Activated CD8-positive, alpha-beta memory T cell treated with anti-CD3 and anti-CD28 coated beads, Interleukin-2, amount 50 U/mL, for 4 hours (primary cell): ENCODE measurements at places on chromosomes 2 and 18.

- peak; percentile 18 for DNase-seq
Observed at GRCh38 chr18:36828157-36828629, 609 bp downstream of the TPGS2 start.

DNA sequence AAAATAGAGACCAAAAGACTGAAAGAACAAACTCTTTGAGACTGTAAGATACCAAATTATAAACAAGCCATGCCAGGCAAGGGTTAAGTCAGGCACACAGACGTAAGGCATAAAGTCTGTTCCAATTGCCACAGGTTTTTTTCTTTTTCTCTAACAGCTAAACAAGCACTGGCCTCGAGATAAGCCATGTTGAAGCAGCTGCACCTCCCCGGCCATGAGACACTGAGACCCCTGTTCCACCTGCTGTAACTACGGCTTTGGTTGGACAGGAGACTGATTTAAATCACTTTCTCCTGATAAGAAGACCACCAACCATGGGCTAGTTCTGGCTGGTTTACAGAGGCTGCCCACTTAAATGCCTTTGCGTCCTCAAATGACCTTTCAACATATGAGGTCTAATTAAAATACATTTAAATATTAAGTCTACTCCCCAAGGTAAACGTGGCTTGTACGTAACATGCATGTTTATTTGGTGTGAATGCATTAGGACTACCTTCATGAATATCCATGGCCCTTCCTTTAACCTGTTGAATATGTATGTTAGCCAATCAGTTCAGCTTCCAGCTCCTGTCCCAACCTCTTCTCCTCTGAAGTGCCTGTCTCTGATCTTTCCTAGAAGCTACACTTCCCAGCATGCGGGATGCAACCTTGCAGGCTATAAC, 117.2 kb downstream of the CMPK2 start:
- no peak for DNase-seq

GRCh38 chr2:85753525-85754312, at the start of gene ATOH8:
Gene ATOH8 (plus strand): TSS chr2:85753991. CDS start chr2:85754190, 199 bp downstream.
- DNase-seq: peak; percentile 28

- no peak for DNase-seq
Observed at GRCh38 chr18:33578518-33579348, 714 bp downstream of the ASXL3 start.

GRCh38 chr2:133602538-133602937, 34.3 kb upstream of the NCKAP5 start:
- DNase-seq: no peak

DNA sequence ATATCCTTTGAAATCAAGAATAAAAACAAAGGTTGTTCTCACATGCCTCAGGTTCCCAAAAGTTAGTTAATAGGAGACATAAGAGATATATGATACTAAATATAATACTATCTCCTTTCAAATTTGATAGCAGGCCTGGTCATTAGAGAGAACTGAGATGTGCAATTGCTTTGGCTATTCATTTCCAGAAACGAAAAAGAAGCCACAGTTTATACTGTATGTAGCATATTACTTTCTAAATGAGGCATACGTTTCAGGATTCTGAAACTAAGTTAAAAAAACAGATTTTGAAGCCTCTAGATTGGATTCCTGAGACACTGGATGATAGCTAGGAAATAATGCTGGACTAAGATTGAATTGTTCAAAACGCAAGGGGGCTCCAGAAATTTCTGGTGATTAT, 7.1 kb downstream of the PPP1R1C start:
- no peak for DNase-seq

DNA sequence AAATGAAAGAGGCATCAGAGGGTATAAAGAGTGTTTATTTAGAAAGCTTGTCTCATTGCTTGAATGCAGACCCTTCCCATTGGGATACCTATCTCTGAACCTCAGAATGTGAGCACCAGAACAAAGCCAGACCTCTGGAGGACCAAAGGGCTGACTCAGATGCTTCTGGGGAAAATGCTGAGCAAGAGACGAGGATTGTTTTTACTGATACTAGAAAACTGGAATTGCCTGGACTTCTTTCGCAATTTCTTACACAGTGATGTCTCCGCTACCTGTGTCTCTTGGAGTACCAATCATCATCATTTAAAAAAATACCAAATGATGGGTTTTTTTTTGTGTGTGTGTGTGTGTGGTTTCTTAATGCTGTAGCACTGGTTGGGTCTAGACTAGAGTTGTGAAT, 55.6 kb upstream of the CCDC85A start:
- DNase-seq: no peak

DNA sequence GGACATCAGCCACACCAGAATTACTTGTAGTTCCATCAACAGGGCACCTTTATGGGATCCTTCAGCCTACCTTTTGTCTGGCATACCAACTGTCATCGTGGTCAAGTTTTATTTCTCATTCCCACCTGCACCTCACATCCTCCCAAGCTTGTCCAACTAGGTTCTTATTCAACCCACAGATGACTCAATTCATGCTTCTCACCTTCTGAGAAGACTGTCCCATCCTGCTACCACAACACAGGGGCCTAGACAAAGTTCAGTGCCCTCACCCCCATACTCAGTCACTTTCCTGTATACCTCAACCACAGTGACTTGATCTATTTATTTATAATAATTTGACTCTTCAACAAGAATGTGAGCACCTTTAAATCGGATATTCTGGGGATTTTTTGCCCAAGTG, 114.4 kb upstream of the ACVR1C start:
- DNase-seq: no peak

GRCh38 chr18:13810950-13811485, 12.9 kb upstream of the MC5R start:
- no peak for DNase-seq

GRCh38 chr2:232116852-232117251, 155.3 kb downstream of the DIS3L2 start:
- no peak for DNase-seq

GRCh38 chr2:33457556-33458247, 18.7 kb upstream of the RASGRP3 start:
- no peak for DNase-seq

DNA sequence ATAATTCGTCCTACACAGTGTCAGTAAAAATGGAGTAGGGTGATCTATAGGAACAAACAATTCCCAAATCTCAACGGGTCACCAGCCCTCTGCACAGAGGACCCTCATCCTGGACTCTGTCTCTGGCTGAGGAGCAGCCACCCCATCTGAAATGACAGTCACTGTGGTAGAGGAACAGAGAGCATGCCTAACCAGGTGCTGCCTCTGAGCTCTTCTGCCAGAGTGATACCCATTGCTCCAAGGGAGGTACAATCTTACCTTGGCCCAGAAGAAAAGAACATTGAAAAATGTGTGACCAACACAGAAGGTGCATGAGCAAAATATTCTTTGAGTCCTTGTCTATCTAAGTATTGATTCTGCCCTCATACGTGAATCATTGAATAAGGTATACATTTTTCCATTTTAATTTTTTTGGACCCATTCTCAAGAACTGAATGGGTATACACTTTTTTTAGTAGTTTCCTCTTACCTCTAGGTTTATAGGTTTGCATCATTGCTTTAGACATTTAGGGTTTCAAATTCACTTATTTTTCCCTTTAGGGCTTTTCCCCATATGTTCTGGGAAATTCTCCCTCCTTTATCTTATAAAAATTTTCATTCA, 8.7 kb downstream of the SP140 start:
- no peak for DNase-seq

DNA sequence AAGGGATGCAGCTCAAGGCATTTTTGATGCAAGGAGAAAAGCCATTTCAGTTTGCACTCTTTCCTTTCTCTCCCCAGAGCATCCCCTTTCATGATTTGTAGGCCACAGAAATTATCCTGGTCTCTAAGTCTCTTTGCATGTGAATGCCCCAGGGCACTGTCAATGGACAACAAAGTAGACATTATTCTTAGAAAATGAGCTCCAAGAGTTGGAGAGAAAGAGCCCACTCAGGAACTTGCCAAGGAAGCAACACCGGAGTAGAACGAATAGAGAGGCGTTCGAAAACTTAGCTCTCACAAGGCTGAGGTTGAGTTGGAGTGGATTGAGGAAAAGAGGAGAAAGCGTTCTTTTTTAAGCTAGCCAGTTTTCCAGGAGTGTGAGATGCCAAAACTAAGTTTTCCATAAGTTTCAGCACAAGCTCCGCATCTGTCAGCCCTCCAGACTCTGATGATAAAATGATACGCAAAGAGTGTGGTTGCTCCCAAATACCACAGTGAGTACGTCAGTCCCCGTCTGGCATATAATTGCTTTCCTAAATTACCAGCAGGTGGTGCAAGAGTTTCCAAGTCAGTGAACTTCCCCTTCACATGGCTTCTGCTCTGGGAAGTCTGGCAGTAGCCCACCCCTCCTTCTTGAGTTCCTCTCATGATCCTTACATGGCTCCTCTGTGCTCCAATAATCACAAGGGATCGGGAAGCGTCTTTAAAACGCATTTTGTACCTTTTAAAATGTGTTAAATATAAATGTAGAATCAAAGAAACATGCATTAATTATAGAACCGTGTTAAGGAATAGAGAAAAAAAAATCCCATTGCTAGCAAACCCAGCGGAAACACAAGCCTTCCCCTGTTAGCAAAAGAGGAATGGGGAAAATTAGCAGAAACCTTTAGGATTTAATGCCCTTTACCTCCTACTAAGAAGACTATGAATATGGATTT, 1060.6 kb upstream of the FANCL start:
- peak; percentile 13 for DNase-seq

GRCh38 chr2:72803626-72804320, 22.1 kb downstream of the EXOC6B start:
- DNase-seq: no peak

DNA sequence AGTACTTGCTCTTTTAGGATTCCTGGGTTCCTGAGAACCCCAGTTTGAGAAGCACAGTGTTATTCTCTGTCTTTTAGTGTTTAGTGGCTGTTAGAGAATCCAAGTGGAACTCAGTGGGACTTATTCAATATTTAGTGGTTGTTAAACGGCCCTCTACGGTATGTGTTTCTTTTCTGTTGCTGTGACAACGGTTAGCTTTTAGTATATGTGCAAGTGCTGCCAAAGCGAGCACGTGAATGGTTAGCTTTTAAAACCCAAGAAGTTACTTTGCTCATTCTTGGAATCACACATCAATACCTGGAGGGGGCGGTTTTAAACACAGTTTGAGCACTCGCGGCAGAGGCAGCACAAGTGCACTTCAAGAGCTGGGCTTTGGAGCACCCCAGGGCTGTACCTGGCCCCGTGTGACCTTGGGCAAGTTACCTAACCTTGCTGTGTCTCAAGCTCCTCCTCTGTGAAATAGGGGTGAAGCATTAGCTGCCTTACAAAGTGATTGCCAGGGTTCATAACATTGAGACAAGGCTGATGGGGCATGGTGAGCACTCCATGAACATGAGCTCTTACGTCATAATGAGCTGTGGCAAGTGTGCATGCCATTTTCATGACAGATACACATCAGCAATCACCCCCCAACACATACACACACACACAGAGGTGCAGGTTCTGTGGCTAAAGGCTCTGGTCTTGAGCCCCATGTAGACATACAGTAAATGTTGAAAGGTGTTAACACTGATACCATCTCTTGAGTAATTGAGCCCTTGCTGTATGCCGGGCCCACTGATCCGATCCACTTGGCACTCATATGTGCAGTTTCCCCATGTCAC, 234.1 kb downstream of the ALPK2 start:
- no peak for DNase-seq

- DNase-seq: no peak
Observed at GRCh38 chr2:68789603-68790002, 55.0 kb downstream of the ARHGAP25 start.

DNA sequence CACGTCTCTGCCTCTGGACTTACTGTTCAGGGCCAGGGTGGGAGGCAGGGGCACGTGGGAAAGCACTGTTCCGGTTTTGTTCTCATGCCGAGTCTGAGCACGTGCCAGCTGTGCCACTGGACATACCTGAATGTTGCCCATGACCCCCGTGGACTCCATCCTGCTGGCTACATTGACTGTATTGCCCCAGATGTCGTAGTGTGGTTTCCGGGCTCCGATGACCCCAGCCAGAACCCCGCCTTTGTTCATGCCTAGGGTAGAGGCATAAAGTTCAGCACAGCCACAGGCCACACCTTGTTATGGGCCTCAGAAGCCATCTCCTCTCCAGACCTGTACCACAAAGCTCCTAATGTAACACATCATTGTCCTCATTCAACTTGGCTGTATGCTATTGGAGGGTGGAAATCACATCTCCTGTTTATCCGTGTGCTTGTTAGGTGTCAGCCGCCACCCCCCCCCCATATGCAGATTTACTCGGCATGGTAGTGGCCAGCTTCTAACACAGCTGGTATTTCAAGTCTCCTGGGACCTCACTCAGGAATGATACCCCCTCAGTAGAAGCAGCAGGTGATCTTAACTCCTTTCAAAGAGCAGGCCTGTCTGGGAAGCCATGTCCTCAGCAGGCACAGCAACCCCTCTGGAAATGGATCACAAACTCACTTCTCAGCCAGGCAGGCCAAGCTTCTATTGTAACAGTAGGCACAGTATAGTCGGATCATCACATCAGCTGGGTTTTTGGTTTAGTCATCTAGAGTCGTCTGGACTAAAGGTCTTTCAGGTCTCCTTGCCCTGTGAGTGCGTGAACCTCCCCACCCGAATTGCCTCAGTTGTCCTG, 27.6 kb downstream of the CENPO start:
- DNase-seq: no peak

GRCh38 chr2:178320011-178320585, 125.8 kb downstream of the OSBPL6 start:
- DNase-seq: no peak

GRCh38 chr2:75513616-75514170, 47.0 kb downstream of the EVA1A start:
- no peak for DNase-seq

- DNase-seq: no peak
Observed at GRCh38 chr2:25805987-25806386, 72.3 kb downstream of the ASXL2 start.

DNA sequence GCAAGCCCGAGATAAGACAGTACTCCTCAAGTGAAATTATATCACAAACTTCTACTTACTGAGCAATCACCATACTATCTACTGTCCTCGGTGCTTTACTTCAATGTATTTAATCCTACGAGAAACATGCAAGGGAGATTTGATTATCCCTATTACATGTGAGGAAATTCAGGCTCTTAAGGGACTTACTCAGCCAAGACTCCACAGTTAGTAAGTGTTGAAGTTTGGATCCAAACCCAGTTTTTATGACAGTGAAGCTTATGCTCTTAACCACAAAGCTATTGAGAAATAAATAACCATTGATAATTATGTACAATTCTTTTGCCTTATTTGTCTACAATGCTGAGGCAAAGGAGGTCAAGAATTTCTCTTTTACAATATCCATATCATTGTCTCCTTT, 672.9 kb upstream of the ACVR2A start:
- no peak for DNase-seq

- DNase-seq: no peak
Observed at GRCh38 chr2:69567157-69567908, 76.2 kb downstream of the AAK1 start.

DNA sequence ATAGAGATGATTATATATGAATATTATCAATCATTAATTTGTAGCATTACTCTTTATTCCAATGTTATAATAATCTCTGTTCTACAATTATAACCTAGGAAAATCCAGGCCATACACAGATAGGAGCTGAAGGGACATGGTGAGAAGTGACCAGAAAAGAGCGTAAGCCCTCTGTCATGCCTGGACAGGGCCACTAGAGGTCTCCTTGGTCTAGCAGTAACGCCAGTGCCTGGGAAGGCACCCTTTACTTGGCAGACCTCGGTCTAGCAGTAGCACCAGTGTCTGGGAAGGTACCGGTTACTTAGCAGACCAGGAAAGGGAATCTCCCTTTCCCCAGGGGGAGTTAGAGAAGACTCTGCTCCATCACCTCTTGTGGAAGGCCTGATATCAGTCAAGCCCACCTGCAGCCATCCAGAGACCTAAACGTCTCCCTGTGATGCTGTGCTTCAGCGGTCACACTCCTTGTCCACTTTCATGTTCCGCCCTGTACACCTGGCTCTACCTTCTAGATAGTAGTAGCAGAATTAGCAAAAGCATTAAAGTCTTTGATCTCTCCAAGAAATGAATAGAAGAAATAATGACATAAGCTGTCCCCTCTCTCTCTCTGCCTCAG, 447.5 kb upstream of the FSIP2 start:
- DNase-seq: no peak
